ENCODE measurements at places on chromosomes 5 and 9. TPM values are rescaled to one million over a fixed set of nuclear protein-coding genes. Genes with fewer than 3 reads are reported as not detected.

- H3K27ac ChIP-seq = no peak overlapping the region
- no peaks in the 10 kb centered on the region for H3K27me3 ChIP-seq
These were observed 21.1 kb upstream of the IGFBPL1 start for GRCh38 chr9:38445154-38446043.

DNA sequence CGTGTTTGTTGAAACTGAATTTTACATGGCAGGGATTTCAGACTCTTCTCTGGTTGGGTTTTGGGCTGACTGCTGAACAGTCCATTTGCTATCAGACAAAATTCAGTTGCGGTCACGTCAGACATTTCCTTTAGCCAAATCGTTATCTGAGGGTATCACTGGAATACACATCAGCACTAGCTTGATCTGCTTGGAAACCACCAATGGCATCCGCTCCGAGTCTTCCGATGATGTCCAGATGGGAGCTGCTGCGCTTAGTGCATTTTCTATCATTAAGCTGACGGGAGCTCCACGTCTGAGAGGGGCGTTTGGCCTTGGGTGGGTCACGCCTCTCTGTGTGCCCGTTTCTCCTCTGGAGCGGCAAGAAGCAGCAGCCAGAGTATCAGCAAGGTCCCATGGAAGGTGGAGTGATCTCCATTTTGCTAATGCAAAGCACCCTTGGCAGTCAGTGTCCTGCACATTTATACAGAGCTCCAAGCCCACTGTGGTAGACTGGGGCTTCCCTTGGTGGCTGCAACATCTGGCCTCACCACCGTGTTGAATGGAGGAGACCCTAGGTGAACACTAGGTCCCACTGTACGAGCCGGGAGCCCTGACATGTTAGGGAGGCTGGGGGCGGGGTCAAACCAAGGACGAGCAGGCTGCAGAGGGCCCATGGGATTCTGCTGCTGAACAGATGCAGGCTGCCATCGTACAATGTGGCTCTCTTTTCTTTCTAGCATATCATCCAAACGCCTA, 134.6 kb upstream of the PHYKPL start:
- H3K36me3 ChIP-seq = no peaks in the 10 kb centered on the region
- no peak overlapping the region for H3K27ac ChIP-seq
- no peak overlapping the region for H3K4me3 ChIP-seq
- H3K4me1 ChIP-seq = no peaks in the 10 kb centered on the region

DNA sequence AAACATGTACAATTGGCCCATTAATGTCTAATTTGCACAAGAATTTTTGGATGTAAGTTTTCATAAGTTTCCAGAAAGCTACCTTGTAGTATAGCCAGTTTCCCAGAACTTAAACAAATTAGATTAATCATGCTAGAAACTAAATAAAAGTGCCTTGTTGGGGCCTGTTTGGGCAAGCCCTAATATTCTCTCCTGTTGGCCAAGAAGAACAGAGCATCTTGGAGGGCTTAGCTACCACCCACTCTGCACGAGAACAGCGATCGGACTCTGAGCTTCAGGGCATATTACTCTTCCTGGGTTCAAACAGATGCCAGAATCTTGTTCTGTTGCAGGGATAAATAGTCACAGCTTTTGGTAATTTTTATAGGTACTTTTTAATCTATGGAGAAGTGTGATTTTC, 88.2 kb downstream of the GAS1 start:
- no peaks in the 10 kb centered on the region for H3K36me3 ChIP-seq
- no peaks in the 10 kb centered on the region for H3K27me3 ChIP-seq
- H3K4me3 ChIP-seq = no peak overlapping the region
- no peak overlapping the region for H3K27ac ChIP-seq
- H3K4me1 ChIP-seq = no peaks in the 10 kb centered on the region
- DNase-seq = no peak

- no peaks in the 10 kb centered on the region for H3K27me3 ChIP-seq
- no peaks in the 10 kb centered on the region for H3K4me1 ChIP-seq
- H3K36me3 ChIP-seq = no peaks in the 10 kb centered on the region
- DNase-seq = no peak
- no peak overlapping the region for H3K4me3 ChIP-seq
These were observed 20.2 kb downstream of the ADAMTS6 start for GRCh38 chr5:65461490-65461889.

DNA sequence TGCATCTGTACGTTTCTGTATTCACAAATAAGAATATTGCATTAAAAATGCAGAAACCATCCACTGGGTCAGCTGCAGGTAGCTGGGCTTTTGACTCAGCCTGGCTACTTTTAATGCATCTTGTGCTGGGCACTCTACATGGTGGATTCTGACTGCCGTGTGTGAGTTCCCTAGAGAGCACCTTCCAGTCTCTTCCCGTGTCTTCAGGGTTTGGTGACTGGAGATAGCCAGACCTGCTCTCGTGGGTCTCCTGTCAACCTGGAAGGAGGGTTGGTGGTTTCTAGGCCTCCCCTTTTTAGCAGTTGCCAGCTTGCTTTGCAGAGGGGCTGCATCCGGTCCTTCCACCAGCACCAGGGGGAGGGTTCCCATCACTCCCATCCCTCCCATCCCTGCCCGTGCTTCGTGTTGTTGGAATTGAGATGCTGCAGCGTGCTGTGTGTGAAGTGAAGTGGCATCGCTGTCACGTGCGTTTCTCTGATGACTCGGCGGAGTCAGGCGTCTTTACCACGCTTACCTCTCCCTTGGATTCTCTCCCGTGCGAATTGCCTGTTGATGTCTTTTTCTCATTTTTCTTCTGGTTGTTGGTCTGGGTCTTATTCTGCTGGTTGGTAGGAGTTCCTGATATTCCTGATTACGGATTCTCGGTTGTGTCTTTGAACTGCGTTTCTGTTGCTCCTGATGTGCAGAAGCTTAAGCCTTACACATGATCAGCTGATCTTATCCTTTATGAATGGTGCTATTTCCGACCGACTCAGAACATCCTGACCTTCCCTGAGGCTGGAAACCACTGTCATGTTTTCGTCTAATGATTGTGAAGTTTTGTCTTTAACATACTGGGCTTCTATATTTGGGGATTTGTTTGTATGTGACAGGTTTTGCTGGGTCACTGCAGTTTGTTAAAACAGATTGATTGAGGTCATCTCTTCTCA, 16.9 kb downstream of the FBXW5 start:
- H3K36me3 ChIP-seq = no peaks in the 10 kb centered on the region
- H3K4me1 ChIP-seq = no peaks in the 10 kb centered on the region
- no peaks in the 10 kb centered on the region for H3K27me3 ChIP-seq
- H3K4me3 ChIP-seq = no peak overlapping the region

DNA sequence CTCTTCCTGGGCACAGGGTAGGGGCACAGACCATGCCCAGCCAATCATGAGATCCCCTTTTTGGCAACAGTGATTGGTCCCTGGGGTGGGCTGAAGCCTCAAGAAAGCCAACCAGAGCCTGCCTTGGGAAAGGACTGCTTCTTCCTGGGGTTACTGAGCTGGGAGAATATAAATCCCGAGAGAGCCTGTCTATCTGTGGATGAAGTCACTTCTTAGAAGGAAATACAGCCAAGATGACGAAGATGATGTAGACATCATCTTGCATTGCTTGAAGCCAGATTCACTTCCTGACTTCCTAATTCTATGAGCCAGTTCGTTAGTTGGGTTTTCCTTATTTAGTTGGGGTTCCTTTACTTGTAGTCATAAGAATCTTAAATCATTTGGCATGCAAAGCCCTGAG, 50.1 kb upstream of the PWWP2A start:
- H3K27me3 ChIP-seq = no peaks in the 10 kb centered on the region
- DNase-seq = no peak
- H3K36me3 ChIP-seq = no peaks in the 10 kb centered on the region
- H3K4me3 ChIP-seq = no peak overlapping the region
- H3K27ac ChIP-seq = no peak overlapping the region
- H3K4me1 ChIP-seq = no peaks in the 10 kb centered on the region

ARL14EPL gene
- total RNA-seq = 0.63 TPM

CTNNAL1 gene
- 44.2 TPM for total RNA-seq

SMIM32 gene
- total RNA-seq = 0.49 TPM

Data from aorta (tissue), 5 donors.